ENCODE measurements at places on chromosomes 3 and 15.

GRCh38 chr3:38620236-38620635 lies 29.3 kb downstream of the SCN5A start:
- DNase-seq, result no peak

DNA sequence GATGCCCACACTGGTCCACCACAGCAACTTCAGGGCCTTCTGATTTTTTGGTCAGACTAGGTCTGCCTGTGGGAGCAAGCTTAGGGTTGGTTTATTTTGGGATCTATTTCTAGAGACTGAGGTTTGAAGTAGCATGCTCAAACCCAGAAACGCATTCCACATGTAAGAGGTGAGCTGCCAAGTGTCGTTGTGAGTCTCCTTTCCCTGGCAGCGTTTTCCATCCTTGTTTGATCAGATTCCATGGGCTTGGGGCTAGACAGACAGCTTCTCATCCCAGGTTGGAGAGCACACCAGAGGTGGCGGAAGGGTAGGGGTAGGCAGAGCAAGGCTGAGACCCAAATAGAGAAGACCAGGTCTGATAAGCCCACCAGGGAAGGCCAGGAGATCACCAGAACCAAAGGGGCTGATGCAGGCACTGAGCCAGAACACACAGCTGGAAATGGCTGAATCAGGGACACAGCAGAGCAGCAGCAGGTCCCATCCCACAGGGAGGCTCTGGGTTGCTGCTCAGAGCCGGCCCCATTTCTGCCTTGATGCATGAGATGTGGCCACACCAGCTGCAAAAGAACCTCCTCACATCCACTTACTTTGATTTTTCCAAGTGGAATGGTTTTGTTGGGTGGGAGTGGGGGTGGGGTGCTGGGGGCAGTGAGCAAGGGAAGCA lies 186.8 kb downstream of the THSD4 start:
- DNase-seq, result no peak

DNA sequence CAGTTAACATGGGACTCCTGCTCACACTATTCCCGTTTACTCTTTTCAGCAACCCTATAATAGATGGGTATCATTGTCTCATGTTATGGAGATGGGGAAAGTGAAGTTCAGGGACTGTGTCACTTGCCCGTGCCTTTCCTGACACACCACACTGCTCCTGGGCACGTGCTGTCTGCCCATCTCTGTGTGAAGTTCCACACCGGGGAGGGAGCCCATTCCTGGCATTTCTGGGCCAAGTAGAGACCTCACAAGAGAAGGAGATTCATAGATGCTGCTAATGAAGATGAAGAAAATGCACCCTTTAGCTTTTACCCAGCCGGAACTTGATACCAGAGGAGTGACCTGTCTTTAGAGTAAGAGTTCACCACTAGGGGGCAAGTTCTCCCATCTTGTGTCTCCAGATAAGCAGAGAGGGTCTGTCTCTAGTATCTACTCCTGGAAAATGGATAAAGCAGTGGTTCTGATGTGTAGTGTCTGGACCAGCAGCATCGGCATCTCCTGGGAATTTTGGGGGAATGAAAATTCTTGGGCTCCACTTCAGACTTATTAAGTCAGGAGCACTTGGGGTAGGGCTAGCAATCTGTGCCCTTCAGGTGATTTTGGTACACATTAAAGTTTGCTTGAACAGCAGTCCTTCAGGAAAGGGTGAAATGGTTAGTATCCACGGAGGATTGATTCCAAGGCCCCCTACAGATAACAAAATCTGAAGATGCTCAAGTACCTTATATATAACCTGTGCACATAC lies 2.0 kb upstream of the TOPBP1 start:
- no peak for DNase-seq

GRCh38 chr3:189652042-189652441 lies 20.9 kb downstream of the TP63 start:
- no peak for DNase-seq

GRCh38 chr3:55673764-55674163 lies 186.7 kb upstream of the WNT5A start:
- no peak for DNase-seq

DNA sequence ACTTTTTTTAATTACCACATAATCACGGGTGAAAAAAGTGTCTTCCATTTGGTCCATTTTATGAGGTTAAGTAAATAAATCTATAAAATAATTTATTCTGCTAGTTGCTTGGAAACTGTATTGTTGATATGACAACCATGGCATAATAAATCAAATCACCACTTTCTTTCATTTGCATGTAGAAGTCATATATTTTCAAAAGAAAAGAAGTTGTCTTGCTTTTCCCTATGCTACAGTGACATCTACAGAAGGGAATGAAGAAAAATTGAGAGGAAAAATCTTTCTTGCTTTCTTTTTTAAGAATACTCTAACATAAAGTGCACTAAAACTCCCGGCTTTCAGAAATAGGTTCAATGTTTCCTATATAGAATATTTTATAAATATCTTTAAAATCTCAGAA lies 228.5 kb downstream of the ZBBX start:
- no peak for DNase-seq
